ENCODE measurements at places on chromosomes 16 and 17.
A peak's percentile ranks its signal among the peaks of the same experiment; 100 is the strongest.

GRCh38 chr17:54971147-54971546, 2.6 kb downstream of the STXBP4 start:
- DNase-seq, result no peak

DNA sequence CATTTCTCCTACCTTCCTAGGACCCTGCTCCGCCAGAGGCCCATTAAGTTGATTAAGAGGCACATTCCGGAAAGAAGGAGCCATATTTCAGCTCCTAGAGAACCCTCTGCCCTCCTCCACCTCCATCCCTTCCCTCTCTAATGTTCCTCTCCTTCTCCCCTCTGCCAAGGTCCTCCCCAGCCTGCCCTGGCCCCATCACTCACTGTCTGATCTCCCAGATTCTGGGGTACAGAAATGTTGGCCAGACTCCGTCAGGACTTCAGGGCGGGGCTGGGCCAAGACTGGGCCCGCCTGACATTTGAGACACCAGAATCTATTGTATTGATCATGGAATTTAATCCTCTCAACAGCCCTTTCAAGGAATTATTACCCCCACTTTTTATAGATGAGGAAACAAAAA, 136.1 kb downstream of the TMEM132E start:
- no peak for DNase-seq

- DNase-seq, result no peak
Measured at GRCh38 chr17:81676906-81677305, 6.7 kb downstream of the ARL16 start.

DNA sequence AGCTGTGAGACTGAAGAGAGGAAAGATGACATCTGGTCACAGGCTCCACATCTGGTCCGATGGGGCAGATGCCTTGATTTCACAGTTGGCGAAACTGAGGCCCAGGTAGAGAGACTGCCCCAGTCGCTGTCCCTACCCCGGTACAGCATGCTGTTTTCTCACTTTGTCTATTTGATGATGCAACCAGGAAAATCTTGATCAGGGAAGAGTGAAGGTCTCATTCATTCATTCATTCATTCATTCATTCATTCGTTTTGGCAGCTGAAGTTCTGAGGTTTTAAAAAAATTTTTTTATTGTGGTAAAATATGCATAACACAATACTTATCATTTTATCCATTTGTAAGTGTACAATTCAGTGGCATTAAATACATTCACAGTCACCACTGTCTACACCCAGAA, 19.7 kb downstream of the CMIP start:
- no peak for DNase-seq

DNA sequence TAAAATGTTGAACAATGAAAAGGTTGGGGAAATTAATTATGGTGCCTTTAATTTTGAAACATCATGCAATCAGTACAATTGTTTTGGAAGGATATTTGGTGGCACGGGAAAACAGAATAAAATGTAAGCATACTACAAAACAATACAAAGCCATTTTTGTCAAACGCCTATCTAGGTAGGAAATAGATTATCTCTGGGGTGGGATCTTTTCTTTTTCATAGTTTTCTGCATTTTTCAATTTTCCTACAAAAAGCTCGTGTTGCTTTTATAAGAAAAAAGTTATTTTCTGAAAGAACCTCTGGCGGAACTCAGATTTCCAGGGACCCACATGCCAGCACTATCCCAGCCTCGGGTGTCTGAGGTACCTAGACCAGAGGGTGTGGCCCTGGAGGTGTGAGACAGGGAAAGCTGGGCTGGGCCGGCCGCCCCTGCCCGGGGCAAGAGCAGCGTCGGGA, 961 bp upstream of the MAP3K3 start:
- no peak for DNase-seq

GRCh38 chr16:48596326-48596725, 13.7 kb downstream of the N4BP1 start:
- no peak for DNase-seq

DNA sequence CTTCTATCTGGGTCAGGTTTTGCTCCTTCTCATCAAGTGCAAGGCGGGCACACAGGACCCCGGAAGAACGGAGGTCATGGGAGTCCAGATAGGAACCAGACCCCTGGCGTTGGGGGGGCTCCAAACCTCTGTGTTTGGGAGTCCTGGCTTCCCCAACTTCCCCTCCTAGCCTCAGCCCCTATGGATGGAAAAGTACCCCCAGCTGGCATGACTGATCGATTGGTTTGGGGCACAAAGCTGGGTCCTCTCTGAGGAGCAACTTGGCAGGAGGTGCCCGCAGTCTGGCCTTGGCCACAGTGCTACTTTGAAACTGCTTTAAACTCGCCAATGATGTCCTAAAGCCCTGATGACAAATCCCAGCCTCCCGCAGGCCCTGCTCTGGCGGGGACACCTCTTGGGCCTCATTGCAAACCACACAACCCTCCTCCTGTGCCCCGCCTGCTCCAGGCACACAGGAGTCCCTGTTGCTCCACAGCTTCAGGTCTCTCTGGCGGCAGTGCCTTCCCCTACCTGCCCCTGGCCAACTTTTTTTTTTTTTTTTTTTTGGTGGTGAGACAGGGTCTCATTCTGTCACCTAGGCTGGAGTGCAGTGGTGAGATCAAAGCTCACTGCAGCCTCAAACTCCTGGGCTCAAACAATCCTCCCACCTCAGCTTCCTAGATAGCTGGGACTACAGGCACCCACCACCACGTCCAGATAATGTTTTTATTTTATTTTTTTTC, 38.0 kb upstream of the SNN start:
- no peak for DNase-seq

DNA sequence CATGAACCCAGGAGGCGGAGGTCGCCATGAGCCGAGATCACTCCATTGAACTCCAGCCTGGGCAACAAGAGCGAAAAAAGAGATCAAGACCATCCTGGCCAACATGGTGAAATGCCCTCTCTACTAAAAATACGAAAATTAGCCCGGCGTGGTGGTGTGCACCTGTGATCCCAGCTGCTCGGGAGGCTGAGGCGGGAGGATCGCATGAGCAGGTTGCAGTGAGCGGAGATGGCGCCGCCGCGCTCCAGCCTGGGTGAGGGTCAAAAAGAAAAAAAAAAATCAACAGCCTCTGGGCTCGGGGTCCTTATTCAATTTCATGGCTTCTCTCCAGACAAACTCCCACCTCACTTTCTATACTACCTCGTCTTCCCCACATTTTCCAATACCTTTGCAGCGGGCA, 3.2 kb upstream of the GP1BA start:
- DNase-seq, result no peak

GRCh38 chr17:45428050-45428617, 4.5 kb downstream of the ARHGAP27 start:
- DNase-seq, result peak; percentile 68

- no peak for DNase-seq
Measured at GRCh38 chr17:78781104-78781892, 775 bp downstream of the CYTH1 start.

GRCh38 chr17:19718613-19719354, 2.4 kb upstream of the SLC47A2 start:
- no peak for DNase-seq

GRCh38 chr17:57455063-57455914, 199.0 kb downstream of the MSI2 start:
- DNase-seq, result no peak

- DNase-seq, result no peak
Measured at GRCh38 chr16:4241928-4242283, at the start of gene SRL. TSS of gene SRL (minus strand) at chr16:4242080. CDS start at chr16:4242067, 13 bp downstream.

DNA sequence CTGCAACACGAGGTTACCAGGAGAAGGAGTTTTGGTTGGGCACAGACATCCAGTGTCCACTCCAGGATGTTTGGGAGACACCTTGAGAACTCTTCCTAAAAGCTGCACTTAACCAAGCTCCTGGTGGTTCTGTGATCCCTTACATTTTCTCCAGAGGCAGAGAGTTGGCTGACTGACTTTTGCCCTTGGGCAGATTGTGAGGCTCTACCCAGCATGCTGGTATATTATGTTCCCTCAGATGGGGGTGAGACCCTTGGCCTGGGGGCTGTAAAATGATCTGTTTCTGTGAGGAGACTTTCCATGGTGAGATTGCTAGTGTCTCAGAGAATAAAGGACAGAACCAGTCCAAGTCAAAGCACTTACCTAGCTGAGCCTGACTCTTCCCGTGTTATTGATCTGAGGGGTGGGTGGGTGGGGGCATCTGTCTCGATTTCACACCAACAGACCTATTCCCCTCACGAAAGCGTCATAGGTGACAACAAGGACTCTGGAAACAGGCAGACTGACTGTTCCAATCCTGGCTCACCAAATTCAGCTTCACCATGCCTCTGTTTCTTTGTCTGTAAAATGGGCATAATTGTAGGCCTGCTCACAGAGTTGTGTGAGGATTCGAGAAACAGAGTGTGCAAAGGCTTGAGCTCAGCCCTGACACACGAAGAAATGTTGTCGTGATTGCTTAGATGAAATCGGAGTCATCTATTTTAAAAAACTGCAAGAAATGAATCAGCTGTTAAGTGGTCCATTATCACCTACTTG, 12.2 kb downstream of the USB1 start:
- DNase-seq, result no peak

DNA sequence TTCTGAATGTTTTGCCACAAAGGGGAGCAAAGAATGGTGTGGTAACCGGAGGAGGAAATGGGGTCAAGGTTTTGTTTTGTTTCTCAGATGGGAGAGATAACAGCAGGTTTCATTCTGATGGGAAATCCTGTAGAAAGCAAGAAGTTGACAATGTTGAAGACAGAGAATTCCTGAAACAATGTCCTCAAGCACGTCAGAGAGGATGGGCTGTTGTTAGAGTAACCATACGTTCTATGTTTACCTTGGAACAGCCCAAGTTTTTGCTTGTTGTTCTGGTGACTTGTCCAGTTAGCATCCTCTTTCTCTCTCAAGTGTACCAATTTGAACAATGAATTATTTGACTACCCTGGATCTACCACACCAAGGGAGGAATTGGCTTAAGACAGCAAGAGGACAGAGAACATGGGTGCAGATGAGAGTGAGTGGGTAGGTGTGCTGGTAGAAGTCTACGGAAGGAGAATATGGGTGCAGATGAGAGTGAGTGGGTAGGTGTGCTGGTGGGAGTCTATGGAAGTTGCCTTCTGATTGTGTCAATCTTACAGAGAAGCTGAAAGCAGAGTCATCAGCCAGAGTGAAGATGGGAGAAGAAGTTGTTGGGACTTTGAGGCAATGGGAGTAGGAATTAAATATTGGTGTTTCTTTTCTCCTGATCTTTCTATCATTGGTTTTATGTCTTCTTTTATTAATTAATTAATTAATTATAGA, 14.8 kb upstream of the NSRP1 start:
- DNase-seq, result no peak

DNA sequence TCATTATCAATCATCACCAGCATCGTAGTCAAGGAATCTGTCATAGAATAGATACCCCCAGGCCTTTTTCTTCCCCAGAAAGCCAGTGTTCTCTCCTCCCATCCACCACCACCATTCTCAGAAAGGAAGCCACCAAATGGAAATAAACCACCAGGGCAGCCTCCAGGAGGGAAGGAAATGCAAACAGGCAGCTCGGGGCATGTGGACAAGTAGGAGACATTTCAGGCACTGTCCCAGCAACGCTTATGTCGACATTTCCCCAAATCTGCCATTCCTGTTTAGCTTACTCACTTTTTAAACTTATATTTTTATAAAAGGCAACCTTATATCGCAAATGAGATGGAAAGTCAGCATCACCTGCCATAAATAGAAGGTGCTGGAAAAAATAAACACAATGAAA, 15.8 kb downstream of the EMP2 start:
- DNase-seq, result no peak

DNA sequence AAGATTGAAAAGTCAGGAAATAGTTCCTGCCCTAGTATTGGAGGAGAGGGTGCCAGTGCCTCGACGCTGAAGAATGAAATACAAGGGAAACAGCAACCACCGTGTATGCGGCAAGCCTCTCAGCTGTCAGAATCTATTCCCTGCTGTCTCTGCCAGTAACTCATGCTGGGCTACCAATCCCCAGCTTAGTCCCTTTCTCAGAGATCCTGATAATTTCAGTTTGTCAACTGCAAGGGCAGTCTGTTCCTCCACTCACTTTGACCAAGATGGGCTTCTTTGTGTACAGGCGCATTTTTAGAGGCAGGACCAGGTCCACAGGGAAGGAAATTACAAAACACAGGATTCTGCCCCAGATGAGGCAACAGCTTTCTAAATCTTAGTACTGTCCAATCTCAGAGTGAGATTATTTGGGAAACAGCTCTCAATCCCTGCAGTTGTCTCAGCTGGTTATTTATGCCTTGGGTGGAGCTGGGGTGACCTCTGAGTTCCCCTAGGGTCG, 1.3 kb downstream of the NQO1 start:
- DNase-seq, result no peak

GRCh38 chr17:32100971-32101631, 41.2 kb upstream of the RHOT1 start:
- DNase-seq, result no peak

DNA sequence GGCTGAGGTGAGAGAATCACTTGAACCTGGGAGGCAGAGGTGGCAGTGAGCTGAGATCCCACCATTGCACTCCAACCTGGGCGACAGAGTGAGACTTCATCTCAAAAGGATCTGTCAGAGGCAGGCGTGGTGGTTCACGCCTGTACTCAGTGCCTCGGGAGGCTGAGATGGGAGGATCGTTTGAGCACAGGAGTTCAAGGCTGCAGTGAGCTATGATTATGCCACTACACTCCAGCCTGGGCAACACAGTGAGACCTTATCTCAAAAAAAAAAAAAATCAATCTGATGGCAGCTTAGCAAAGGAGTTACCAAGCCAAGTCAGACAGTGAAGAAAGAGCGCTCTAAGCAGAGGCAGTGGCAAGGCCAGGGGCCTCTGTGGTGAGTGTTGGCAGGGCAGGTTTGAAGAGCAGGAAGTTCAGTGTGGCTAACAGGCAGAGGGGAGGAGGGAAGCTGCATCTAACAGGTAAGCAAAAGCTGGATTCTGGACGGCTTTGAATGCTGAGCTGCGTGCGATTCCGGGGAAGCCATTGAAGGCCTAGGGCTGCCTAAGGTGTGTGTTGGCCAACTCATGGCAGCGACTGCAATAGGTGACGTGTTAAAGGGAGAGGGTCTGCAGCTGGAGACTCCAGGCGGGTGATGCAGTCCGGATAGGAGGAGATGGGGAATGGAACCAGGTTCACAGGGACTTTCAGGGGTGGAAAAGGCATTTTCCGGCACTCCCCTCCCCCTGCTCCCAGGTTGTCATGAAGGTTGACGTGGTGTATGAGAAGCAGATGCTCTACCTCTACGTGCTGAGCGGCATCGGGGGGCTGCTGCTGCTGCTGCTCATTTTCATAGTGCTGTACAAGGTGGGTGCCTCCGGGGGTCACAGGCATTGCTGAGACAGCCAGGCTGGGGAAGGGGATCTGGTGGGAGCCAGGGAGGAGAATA, 7.0 kb downstream of the ZNF768 start:
- DNase-seq, result no peak
